ENCODE measurements at places on chromosomes 4 and X. TPM values are rescaled to one million over a fixed set of nuclear protein-coding genes. Genes with fewer than 3 reads are reported as not detected.

XG gene
- not detected for total RNA-seq

DNA sequence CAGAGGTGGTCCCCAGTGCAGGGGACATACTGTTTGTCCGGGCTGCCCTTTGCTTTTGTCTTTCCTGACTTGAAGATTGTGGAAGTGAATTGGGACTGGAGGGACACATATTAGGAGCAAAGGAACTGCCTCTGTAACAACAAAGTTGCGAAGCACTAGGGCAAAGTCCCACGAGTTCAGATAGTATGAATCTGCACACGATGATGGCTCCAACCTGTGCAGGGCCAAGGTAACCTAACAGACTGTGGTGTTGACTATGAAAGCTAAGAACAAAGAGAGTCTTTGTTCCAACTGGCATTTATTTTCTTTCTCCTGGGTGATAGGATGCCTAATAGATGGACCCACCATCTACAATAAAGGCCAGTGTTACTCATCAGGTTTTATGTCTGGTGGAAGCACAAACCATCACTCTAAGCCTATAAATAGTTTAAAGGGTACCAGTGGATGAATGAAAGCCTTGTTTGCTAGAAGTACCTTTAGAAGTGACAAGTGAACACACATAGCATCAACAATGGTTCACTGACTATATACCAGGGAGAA is 71.8 kb downstream of the TMA16 start:
- no peak for DNase-seq

RAB39B gene
- total RNA-seq = 0.52 TPM

FAT4 gene
- total RNA-seq = 8.9 TPM

CCDC120 gene
- total RNA-seq = 1.7 TPM

DNA sequence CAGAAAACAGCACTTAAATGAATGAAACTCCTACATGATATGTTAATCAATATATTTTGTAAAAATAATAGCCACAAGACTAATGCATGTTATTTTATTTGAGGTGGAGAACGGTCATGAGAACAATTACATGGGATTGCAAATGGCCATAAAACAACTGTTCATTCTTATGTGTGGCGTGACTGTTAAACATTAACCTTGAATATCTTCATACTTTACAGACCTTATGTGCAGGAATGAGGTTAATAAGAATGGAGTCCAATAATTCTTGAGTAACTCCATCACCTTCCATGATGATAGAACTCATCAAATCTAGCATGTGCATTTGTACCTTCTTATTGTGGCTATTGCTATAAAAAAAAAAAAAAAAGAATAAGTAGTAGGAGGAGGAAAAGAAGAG is 55.3 kb downstream of the PDS5A start:
- DNase-seq = no peak

DNA sequence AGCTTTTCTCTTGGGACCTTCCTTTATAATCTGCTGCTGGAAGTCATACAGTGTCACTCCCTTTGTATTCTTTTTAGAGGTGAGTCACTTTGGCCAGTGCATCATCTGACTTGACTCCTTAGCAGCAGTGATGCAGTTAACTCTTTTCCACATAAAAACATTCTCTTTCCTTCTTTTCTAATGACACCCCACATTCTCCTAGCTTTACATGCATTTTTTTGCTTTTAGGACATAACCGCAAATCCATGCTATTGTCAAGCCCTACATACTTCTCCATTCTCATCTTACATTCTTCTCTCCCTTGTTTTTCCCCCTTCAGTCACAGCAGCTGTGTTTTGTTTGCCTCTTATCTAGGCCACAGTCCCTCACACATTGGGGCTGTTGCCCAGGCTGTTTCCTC is 55.1 kb downstream of the ZNF330 start:
- no peak for DNase-seq

GRCh38 chr4:105558277-105558676 is 5.9 kb downstream of the ARHGEF38 start:
- no peak for DNase-seq

DNA sequence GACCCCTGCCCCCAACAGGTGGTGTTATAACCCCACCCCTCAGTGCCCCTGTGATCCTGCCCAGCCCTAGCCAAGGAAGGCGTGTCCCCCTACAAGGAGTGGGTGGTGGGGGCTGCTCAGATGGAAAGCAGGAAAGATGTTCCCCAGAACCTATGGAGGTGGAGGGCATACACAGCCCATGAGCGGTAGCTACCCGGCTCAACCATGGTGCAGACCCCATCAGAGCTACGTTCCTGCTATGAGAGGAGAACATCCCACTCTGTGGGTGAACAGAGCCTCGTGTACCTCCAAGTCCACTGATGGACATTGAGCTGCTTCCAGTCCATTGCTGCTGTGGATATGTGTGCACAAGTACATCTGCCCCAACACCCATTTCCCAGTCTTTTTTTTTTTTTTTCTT is 71.1 kb downstream of the SHOX start:
- DNase-seq = no peak

DNA sequence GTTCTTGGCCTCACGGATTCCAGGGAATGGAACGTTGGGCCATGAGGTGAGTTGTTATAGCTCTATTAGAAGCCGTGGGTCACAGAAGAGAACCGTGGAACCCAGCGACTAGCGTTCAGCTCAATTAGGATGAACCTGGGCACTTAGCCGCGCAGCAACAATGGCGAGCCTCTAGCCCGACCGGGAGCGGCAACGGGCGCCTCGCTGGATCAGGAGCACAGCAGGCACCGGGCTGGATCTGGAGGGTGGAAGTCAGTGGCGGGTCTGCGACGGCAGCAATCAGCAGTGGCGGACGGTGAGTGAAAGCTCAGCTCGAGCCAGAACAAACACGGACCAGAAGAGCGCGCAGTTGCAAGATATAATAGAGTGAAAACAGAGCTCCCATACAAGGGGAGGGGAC is 34.2 kb downstream of the AGA start:
- DNase-seq = no peak

DNA sequence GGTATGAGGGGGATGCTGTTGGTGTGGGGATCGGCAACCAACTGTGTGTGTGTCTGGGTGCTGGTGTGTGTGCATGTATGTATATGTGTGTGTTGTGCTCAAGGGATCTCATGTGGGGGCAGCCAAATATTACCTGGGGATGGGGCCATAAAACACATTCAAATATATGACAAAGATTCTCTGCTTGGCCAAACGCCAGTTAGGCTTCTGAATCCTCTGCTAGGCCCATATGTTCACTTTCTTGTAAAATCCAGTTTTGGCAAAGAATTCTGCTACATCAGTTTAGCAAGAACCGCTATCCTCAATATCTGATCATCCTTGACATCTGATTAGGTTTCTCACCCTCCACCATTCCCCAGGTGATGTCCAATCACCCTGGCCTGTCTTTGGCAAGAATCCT is 106.6 kb downstream of the RASL11B start:
- DNase-seq = no peak

DNA sequence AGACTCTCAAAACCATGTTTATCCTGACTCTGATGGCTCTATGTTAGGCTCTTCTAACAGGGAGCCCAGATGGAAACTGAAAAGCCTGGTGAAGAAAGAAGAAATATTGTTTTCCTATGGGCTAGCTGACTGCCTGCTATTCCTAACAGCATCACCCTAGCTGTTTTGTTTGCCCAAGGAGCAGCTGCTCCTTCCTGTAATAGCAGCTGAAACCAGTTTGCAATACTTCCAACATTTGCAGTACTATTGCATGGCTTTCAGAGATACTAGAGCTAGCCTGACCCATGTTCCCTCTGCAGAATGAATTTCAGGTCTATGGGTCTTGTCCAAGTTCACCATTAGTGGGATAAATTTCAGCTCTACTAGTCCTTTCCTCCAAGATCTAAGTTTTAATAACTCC is 495.2 kb downstream of the INPP4B start:
- no peak for DNase-seq

DNA sequence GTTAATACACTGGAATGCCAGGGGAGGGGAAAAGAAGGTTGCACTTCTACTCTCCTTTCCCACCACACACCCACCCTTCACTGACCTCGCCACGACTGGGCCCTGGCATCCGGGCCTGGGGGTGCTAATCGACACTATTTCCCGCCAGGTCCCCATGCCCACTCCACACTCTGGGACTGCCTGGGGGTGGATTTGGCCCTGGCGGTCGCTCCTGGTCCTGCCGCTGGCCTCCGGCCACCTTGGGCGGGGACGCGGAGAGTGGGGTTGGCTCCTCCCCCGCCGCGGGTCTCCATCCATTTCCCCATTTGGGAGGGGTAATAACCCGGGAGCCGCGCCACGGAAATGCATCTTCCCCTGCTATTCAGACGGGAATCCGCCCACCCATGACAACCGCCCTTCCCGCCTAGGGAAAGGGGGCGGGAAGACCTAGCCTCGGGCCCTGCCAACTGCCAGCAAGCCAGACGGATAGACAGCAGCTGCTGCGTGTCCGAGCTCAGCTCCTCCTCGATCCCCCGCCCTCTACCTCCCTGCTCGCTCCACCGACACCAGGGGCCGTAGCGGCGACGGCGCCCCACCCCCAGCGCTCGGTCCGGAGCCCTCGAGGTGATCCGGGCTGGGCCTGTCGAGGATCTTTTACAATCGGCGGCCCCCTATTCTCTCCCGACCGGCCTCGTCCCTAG is 78.1 kb downstream of the RLIM start:
- peak; percentile 87 for DNase-seq

FHL1 gene
- 45.1 TPM for total RNA-seq

DNA sequence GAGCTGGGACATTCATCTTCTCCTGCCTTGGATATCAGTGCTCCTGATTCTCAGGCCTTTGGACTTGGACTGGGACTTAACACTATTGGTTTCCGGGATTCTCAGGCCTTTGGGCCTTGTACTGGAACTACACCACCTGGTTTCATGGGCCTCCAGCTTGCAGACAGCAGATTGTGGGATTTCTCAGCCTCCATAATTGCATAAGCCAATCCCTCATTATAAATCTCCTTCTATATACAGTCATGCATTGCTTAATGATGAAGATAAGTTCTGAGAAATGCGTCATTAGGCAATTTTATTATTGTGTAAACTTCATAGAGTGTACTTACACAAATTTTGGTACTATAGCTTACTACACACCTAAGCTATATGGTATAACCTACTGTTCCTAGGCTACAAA is 8.9 kb upstream of the CCNG2 start:
- DNase-seq = no peak

TMEM47 gene
- 28.3 TPM for total RNA-seq

GRCh38 chr4:177718514-177718913 is 276.3 kb upstream of the AGA start:
- no peak for DNase-seq

GRCh38 chr4:33060674-33061542 is 2340.7 kb downstream of the PCDH7 start:
- DNase-seq = no peak

- no peak for DNase-seq
These were observed 174.6 kb upstream of the PSAPL1 start for GRCh38 chr4:7609316-7609715.

GRCh38 chr4:75876218-75876617 is 26.0 kb downstream of the PPEF2 start:
- no peak for DNase-seq

DNA sequence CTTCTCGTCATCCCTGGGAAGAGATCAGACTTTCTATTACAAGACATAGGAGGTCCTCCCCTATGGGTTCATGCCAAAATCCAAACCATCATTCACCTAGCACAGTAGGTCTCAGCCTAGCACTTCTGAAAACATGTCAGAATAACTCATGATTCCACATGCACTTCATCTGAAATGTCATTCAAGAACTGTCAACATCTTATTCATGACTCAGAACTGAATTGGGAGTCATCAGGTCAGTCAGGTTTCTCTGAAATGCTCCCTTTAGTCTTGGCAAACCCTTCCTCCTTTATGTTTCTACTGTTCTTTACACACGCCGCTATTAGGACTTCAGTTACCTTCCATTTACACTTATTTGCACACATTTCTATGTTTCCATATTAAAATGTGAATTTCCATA is 67.2 kb downstream of the ANTXR2 start:
- no peak for DNase-seq

GRCh38 chrX:78102091-78102490 is 2.0 kb upstream of the PGK1 start:
- DNase-seq = no peak

SYTL4 gene
- total RNA-seq = 6.4 TPM

- no peak for DNase-seq
These were observed 439.5 kb upstream of the MAGEB2 start for GRCh38 chrX:29775890-29776289.

DNA sequence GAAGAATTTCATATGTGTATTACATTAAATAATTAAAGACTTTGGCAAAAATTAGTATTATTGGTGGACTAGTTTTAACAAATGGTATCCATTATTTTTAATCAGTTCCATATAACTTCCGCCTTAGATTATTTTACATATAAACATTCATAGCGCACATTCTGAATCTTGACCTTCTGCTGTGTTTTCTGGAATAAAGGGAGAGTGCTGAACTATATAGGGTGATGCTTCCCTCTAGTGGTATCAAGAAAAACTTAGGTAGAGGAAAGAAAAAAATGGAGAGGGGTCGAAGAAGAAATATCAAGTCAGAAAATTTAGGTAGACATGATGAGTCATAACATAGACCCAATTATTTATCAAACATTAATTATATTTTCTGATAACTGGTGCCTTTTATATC is 155.6 kb upstream of the PACRGL start:
- DNase-seq = no peak

GRCh38 chr4:25870081-25870480 is 7.3 kb upstream of the SEL1L3 start:
- DNase-seq = no peak

DNA sequence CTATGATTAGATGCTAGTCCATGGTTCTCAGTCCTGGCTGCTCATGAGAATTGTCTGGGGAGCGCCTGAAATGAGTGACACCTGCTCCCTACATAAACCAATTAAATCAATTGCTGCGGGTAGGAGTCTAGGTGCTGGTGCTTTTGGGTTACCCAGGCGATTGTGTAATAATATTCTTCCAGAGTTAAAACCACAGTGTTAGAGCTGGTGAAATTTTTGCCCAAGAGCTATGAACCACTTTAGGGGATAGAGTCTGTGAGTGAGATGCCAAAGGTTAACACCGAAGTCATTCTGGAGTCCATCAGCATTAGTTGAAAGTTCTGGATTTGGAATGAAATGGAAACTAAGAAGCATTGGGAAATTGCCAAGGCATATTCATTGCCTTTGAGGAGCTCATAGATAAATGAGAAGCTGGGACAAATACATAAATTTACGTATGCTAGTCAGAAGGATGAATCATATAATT is 15.3 kb downstream of the PDK3 start:
- no peak for DNase-seq

GRCh38 chr4:69568787-69569186 is 70.7 kb downstream of the UGT2A2 start:
- DNase-seq = no peak

DNA sequence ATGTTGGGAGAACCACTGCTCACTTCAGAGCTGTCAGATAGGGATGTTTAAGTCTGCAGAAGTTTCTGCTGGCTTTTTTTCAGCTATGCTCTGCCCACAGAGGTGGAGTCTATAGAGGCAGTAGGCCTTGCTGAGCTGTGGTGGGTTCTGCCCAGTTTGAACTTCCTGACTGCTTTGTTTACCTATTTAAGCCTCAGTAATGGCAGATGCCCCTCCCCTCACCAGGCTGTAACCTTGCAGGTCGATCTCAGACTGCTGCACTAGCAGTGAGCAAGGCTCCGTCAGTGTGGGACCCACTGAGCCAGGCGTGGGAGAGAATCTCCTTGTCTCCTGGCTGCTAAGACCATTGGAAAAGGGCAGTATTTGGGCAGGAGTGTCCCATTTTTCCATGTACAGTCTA is 36.8 kb downstream of the AFM start:
- no peak for DNase-seq

All from adrenal gland (tissue), 19 donors.